ENCODE measurements at places on chromosomes 3 and 15. TPM values are rescaled to one million over a fixed set of nuclear protein-coding genes. Genes with fewer than 3 reads are reported as not detected.

TMEM212 gene
- total RNA-seq = 0.35 TPM

DNA sequence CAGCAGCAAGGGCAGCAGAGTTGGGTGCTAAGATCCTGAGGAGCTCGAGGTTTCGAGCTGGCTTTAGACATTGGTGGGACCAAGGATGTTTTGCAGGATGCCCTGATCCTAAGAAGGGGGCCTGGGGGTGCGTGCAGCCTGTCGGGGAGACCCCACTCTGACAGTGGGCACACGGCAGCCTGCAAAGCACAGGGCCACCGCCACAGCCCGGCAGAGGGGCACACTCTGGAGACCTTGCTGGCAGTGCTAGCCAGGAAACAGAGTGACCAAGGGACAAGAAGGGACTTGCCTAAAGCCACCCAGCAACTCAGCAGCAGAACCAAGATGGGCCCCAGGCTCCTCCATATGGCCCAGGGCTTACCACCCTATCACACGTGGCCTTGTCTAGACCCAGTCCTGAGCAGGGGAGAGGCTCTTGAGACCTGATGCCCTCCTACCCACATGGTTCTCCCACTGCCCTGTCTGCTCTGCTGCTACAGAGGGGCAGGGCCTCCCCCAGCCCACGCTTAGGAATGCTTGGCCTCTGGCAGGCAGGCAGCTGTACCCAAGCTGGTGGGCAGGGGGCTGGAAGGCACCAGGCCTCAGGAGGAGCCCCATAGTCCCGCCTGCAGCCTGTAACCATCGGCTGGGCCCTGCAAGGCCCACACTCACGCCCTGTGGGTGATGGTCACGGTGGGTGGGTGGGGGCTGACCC lies 18.8 kb downstream of the SEC61A1 start:
- no peak for DNase-seq

DUOX2 gene
- 0.89 TPM for total RNA-seq

- DNase-seq = no peak
These were observed 407.9 kb upstream of the GRM7 start for GRCh38 chr3:6452974-6453373.

DNA sequence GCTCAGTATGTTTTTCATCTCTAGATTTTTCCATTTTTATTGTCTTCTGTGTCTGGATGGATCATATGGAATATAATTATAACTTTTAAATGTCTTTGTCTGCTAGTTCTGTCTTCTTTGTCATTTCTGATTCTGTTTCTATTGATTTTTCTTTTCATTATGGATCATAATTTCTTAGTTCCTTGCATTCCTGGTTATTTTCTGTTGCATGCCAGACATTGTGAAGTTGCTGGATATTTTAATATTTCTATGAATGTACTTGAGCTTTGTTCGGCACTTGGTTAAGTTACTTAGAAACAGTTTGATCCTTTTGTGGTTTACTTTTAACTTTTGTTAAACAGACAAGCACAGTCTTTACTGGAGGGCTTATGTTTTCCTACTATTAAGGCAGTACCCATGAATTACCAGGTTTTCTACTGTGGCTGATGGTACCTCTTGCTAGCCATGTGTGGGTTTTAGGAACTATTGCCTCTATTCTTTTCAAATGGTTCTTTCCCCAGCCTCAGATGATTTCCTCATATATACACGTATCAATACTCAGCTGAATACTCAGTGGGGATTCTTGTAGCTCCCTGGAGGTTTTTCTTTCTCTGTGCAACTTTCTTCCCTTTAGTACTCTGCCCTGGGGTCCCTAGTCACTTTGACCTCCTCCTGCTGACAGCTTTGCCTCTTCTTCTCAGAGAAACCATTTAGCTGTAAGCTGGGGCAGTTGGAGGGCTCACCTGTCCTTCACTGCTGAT lies 64.3 kb downstream of the RASA2 start:
- DNase-seq = no peak

DNA sequence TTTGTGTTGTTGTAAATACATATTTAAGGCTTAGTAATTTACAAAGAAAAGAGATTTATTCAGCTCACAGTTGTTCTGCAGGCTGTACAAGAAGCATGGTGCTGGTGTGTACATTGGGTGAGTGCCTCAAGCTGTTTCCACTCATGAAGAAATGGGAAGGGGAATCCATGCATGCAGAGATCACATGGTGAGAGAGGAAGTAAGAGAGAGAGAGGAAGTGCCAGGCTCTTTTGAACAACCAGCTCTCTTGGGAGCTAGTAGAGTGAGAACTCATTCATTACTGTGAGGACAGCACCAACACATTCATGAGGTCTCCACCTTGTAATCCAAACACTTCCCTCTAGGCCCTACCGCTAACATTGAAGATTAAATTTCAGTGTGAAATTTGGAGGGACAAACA lies 909.2 kb downstream of the NSUN3 start:
- DNase-seq = no peak

Data from ovary (tissue), 10 donors.